ENCODE measurements at places on chromosomes 2 and 18.

GRCh38 chr2:172429301-172429968 is 2.0 kb downstream of the ITGA6 start:
- DNase-seq, result no peak

DNA sequence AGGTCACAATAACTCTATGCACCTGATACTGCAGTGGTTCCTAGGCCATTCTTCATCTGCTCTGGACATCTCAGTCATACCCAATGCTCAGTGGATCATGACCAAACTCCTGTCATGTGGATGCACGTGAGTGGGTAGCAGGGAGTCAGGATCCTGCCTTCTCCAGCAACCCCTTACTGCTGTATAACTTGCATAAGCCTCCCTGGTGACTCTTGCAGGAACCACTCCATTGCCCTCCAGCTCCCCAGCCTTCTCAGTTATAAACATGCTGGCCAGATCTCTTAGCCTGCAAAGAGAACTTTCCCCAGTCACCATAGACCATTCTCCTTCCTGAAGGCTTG is 98.6 kb upstream of the ZNF397 start:
- DNase-seq, result no peak

DNA sequence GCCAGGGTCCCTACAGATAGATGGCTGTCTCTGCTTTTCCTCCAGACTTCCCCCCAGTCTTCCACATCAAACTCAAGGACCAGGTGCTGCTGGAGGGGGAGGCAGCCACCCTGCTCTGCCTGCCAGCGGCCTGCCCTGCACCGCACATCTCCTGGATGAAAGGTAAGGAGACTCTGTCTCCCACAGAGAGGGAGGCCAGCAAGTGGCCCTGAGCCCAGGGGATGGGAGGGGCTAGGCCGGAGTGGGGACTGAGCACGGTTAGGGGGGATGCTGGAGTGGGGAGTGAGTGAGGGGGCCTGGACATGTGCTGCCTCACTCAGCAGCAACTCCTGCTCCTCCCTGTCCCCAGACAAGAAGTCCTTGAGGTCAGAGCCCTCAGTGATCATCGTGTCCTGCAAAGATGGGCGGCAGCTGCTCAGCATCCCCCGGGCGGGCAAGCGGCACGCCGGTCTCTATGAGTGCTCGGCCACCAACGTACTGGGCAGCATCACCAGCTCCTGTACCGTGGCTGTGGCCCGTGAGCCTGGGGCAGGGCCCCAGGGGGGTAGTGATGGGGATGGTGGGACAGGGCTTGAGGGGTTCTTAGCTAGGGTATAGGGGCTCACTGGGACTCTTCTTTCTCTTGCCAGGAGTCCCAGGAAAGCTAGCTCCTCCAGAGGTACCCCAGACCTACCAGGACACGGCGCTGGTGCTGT is 10.4 kb upstream of the GMPPA start:
- no peak for DNase-seq

DNA sequence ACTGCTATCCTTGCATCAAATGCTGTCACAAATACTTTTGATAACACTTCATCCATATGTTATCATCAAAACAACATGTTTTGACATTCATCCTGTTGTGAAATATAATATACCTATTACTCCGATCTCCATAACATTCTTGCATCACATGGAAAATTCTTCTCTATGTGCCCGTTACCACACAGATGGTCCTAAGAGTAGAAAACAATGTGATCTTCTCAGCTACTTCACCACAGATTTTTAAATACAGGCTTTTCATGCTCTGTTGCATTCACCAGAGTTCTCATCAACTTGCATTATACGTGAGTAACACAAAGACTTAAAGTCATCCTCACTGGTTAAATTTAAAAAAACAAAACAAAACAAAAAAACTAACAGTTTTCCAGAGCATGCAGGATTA is 1603.3 kb upstream of the ZEB2 start:
- DNase-seq, result no peak

GRCh38 chr2:169091761-169092519 is 22.6 kb downstream of the DHRS9 start:
- no peak for DNase-seq

DNA sequence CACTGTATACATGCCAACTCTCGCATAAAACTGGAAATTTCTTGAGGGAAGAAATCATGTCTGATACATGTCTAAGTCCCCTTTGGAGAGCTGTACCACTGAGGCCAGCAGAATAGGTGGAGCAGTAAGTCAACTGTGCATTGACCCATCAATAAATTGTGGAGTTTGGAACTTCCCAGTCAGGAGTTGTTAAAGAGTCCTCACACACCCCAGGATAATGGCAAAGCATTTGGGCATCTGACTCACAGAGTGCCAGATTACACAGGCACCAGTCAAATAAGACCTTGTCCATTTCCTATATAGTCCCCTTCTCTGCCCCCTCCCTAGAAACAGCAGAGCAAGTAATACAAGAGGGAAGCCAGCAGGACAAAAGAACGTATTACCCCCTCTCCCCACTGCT is 10.4 kb downstream of the VSNL1 start:
- DNase-seq, result no peak

DNA sequence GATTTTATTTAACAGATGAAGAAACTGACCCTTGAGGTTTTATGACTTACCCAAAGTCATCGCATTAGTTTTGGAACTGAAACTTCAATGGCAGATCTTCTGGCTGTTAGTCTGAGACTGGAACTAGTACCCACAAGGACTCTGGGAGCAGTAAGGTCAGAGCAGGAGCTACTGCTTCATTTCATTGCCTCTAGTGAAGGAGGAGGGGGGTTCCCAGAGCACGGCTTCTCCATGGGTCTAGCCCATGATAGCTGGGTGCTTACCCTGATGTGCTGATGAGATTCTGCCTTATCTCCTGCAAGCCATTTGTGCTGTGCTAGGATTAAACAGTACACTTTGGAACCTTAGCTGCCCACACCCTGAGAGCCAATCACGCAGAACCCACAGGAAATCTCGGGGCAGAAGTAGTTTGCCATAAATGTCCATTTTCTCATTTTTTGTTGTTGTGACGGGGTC is 5.4 kb upstream of the RNASEH1 start:
- DNase-seq, result no peak

DNA sequence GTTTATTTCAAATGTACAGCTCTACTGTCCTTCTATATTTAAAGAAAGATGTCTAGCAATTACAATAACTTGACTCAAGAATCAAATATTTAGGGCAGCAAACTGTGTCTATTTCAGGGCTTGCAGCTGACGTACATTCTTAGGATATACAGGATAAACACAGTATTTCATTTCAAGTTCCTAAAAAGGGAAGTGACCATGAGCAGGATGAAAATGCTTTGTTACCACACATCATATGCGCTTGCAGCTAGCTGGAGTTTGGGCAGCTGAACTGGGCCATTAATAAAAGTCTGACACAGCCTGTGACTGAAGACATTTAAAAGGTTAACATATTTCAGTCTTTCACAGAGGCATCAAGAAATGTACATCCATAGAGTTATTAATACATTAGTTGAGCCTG is 264.6 kb upstream of the TRIB2 start:
- DNase-seq, result no peak

GRCh38 chr2:18883616-18884456 is 294.5 kb upstream of the NT5C1B start:
- DNase-seq, result no peak

GRCh38 chr2:75799859-75800258 is 89.1 kb upstream of the GCFC2 start:
- no peak for DNase-seq

- DNase-seq, result no peak
These were observed 44.3 kb downstream of the SNRPD1 start for GRCh38 chr18:21656402-21656801.

GRCh38 chr2:33230842-33231241 is 245.6 kb upstream of the RASGRP3 start:
- no peak for DNase-seq

Measured in stimulated activated CD4-positive, alpha-beta T cell treated with anti-CD3 and anti-CD28 coated beads, Interleukin-2, amount 100 ng/mL, for 48 hours (primary cell).